ENCODE measurements at places on chromosomes 12 and 14.

DNA sequence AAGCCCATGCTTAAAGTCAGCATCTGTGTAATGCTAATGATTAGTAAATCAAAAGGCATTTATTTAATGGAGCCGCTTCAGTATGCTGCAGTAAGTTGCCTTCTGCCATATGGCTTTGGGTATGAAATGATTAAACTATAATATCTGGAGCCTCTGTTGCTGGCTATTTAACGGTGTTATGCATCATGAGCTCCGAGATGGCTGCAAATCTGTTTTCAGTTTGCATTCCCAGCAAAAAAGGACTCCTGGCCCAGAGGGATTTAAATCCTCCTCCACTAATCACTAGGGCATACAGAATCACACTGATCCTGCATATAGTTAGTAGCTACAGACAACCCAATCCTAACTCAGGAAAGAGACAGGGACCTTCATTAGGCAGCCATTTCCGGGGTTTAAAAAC is 171.5 kb upstream of the EEA1 start:
- no peak for DNase-seq

DNA sequence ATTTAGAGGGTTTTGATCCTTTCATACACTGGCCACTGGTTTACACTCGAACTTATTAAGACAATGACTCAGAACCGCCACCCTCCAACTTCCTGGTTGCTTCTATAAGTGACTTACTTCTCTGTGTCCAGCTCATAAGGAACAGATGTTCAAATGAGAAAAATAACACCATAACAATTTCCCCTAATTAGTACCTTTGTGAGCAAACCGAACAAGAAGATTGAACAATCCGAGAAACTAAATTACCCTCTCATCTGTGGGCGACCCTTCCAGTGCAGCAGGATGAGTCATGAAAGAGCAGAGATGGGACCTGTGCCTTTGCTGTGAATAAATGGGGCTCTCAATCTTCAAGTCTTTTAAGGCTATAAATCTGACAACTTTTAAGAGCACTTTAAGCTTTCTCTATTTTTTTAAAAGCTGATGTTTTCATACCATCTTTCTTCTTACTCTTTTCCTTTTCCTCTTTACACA is 146.8 kb upstream of the RASSF8 start:
- no peak for DNase-seq

- no peak for DNase-seq
These were observed 5.6 kb upstream of the RPAP3 start for GRCh38 chr12:47711448-47711847.

- no peak for DNase-seq
These were observed 872.9 kb downstream of the TMTC2 start for GRCh38 chr12:83559650-83560049.

- peak; percentile 92 for DNase-seq
These were observed 12.4 kb downstream of the ERG28 start for GRCh38 chr14:75648066-75648838.

GRCh38 chr12:71655495-71655894 is 8.2 kb downstream of the ZFC3H1 start:
- DNase-seq, result no peak

DNA sequence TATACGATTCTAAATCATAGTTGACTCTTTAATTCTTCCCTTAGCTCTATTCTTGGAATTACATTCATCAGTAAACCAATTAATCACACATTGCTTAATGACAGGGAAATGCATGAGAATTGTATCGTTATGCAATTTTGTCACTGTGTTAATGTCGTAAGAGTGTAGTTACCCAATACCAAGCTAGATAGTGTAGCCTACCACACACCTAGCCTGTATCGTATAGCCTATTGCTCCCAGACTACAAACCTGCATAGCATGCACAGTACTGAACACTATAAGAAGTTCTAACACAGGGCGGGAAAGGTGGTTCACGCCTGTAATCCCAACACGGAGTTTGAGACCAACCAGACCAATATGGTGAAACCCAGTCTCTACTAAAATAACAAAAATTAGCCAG is 24.7 kb downstream of the HNRNPC start:
- peak; percentile 43 for DNase-seq

- DNase-seq, result no peak
These were observed 18.2 kb downstream of the DYNC1H1 start for GRCh38 chr14:101982621-101983020.

DNA sequence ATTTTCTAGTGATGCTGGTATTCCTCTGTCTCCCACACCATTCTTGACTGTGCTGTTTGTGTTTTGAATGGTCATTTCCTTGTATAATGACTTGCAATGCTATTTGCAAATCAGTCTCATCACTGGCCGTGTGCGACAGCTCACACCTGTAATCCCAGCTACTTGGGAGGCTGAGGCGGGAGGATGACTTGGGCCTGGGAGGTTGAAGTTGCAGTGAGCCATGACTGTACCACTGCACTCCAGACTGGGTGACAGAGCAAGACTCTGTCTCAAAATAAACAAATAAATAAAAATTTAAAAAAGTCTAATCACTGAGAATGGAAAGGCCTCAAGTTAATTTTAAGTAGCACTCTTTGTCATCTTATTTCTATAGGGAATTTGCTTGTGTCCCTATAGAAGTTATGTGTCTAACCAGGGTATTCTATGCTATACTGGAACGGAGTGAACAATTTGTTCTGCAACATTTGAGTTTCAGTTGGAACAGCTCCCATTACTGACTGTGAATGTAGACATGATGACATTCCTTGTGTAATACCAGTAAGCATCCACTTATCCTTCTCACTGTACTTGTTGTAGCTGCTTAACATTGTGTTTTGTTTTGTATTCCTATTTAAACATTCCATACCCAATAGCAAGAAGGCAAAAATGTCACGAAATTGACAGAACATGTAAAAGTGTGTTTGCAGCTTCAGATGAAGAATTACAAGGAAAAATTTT is 126.3 kb downstream of the MGST1 start:
- DNase-seq, result peak; percentile 83

Data from cardiac muscle cell (in vitro differentiated cells and primary cell).